ENCODE measurements at places on chromosomes 4 and X. TPM values are rescaled to one million over a fixed set of nuclear protein-coding genes. Genes with fewer than 3 reads are reported as not detected.

The MTCP1 gene
- 17.3 TPM for total RNA-seq

The MAGEB17 gene
- total RNA-seq = not detected

The DCAF8L2 gene
- total RNA-seq = not detected

The RTL3 gene
- not detected for total RNA-seq

The KLHL13 gene
- total RNA-seq = 0.11 TPM

The XAGE1B gene
- total RNA-seq = not detected

The CC2D2A gene
- 0.83 TPM for total RNA-seq

The ADH1B gene
- not detected for total RNA-seq

The SSX2B gene
- not detected for total RNA-seq

The CXorf65 gene
- 117 TPM for total RNA-seq

The VCX gene
- not detected for total RNA-seq

The MND1 gene
- total RNA-seq = 0.33 TPM

The SMARCA1 gene
- not detected for total RNA-seq

The DKC1 gene
- 53.9 TPM for total RNA-seq

The GABRQ gene
- not detected for total RNA-seq

The NAT8L gene
- total RNA-seq = not detected

The IL1RAPL1 gene
- total RNA-seq = not detected

The BEX5 gene
- total RNA-seq = 2.5 TPM

Measured in natural killer cell (primary cell).